ENCODE measurements at places on chromosomes 6 and 20.
A peak's percentile ranks its signal among the peaks of the same experiment; 100 is the strongest.

DNA sequence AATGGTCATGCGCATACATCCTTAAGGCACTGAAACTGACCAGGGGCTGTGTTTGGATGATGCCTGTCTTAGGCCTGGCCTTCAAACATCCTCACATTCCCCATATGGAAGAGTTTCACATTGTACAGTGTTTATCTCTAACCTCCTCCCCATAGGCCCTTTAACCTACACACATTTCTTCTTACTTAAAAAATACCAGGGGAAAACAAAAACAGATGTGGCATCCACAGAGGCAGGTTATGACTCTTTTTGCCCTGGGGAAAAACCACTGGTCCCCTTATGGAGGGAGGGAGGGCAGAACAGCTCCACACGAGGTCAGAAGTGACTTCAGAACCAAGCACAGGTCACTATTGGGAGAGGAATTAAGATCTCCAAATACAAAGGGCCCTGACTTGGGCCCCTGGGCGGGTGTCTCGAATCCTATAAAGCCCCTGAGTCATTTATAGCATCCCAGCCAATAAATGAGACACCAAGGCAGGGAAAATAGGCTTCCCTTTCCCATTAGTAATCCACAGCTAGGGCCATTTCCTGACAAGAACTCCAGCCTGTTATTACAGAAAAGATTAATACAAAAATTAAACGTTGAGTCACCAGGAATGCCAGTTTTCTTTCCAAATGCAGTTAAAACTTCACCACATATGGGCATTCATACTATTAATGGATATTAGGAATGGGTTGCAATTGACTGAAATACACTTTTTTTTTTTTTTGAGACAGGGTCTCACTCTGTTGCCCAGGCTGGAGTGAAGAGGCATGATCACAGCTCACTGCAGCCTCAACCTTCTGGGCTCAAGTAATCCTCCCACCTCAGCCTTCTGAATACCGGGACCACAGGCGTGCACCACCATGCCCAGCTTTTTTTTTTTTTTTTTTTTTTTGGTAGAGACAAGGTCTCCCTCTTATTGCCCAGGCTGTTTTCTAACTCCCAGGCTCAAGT is 107.2 kb downstream of the ATP9A start:
- no peak for DNase-seq

DNA sequence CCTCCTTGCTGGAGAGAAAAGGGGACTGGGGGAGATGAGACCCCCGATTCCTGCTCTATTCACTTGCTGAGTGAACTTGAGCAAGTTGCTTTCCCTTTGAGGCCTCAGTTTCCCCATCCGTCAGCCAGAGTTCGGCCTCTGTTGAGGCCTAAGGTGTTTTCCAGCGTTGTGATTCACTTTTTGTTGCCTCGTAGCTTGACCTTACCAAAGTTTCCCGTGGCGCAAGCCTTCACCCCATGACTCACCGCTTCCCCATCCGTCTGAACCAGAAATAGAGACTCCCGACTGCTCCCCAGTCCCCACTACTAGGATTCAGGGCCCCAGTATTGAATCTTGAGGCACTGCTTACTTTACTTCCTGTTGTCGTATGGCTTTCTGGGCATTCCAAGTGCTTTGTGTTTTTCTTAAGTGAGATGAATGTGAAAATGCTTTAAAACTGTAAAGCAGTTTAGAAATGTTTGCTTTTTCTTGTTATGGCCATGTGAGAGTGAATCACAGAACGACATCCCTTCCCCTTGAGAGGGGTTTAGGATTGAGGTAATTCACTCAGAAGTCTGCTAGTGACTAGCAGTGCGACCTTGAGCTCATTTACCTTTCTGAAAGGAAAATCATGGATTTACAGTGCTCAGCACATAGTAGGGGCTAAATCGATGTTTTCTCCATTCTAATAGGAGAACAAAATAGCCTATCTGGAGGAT is 1.2 kb downstream of the CHMP4B start:
- DNase-seq = no peak

GRCh38 chr6:72386324-72386723 is 235.5 kb upstream of the KCNQ5 start:
- DNase-seq = no peak

DNA sequence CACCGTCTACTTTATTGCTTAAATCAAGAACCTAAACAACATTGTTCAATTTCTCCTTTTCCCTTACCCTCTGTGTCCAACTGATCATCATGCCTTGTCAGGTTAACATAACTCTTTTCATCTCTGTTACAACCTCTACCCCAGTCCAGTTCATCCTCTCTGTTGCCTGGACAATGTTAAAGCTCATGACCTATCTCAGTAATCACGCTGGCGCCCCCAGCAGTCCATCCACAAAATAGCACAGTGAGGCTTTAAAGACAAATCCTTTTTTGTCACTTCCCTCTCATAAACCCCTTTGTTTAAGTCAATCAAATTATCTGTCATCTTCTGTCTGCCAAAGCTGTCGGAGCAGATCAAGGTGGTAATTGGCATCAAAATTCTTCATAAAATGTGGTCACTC is 140.1 kb downstream of the QKI start:
- peak; percentile 15 for DNase-seq

DNA sequence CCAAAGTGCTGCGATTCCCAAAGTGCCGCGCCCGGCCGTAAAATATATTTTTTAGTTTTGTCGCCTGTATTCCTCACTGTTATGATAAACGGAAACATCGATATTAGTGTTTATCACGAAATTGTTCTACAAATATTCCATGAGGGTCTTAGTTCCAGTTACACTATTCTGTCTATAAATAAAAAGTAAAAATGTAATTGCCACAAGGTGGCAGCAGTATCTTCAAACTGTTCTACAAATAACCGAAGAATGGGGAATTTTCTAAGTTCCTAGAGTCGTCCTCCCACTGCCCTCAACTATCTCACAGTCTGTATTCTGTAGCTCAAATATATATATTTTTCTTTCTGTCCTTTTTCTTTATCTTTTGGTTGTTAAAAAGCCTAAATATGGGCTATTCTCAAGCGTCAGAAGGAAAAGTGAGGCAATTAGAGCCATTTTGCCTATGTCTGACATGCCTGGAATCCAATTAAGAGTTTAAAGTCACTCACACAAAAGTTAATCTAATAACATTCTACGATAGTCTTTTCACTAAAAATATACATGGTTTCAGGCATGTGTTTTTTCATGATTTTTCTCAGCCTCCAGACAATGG is 14.2 kb upstream of the FAM162B start:
- no peak for DNase-seq

GRCh38 chr20:53934421-53935343 is 135.7 kb downstream of the BCAS1 start:
- no peak for DNase-seq

GRCh38 chr6:16514249-16514648 is 247.0 kb downstream of the ATXN1 start:
- peak; percentile 12 for DNase-seq

DNA sequence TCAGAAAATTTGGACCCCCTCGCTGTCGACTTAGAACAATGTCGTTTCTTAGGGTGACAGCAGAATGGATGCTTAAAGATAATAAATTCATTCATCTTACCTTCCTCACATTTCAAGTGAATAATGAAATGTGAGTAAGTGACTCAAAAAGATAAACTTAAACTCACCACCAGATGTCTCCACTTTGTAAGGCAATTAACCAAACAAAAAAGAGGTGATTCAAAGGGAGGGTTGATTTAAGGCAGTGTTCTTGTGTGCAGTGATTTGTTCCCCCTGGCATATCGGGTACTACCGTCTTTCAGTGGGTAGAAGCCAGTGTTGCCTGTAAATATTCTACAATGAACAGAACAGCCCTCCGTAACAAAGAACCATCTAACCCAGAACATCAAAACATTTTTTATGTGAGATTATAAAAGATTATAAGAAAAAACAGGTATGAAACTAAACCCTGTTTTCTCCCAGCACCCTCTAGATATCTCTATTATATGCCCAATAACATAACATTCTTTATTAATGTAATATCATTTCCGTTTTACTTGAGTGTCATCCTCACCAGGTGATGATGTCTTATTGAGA is 589.7 kb downstream of the CBLN4 start:
- no peak for DNase-seq
